NCI-H1092 treated with DMSO at 0.1 percent for 48 hours (cell line): ENCODE measurements at places on chromosomes 7 and 10.

GRCh38 chr10:79046741-79047583 lies 21.8 kb upstream of the ZMIZ1 start:
- DNase-seq: no peak

DNA sequence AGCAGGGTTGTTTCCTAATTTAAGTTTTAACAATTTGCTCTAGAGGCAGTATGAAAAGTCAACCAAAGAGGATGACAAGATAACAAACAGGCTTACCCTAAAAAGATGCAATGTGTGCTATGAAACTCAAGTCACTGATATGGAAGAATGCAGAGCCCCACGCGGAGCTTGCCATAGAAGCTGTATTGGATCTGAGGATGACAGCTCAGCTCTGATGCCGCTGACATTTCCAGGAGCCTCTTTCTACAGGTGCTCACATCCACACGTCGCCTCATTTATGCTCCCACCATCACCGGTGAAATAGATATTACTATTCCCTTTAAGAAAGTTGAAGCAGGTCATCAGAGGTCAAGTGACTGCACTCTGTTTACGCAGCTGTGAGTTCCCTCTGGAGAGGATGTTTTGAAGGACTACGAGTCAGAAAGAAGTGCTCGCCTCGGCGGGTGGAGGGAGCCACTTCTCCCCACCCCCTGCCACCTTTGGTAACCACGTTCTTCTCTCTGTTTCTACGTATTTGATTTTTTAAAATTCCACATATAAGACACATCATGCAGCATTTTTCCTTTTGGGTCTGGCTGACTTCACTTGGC lies 275.4 kb downstream of the GLRX3 start:
- DNase-seq: peak; percentile 58

DNA sequence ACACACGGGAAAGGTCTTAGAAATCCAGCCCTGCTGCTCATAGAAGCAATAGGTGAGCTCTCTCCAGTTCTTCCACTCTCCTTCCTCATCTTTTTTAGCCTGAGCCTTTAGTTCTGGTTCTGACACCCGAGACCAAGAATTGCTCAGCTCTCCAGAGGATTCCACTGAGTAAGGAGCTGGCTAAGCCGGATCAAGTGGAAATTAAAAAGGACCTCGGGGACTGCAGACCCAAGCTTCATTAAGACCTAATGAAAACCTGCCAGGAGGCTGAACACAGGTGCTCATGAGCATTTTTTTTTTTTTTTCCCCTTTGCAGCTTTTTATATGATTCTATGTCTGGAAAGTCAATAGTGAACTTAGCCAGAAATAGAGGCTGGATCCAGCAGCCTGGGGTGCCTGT lies 1176.0 kb upstream of the AUTS2 start:
- no peak for DNase-seq

DNA sequence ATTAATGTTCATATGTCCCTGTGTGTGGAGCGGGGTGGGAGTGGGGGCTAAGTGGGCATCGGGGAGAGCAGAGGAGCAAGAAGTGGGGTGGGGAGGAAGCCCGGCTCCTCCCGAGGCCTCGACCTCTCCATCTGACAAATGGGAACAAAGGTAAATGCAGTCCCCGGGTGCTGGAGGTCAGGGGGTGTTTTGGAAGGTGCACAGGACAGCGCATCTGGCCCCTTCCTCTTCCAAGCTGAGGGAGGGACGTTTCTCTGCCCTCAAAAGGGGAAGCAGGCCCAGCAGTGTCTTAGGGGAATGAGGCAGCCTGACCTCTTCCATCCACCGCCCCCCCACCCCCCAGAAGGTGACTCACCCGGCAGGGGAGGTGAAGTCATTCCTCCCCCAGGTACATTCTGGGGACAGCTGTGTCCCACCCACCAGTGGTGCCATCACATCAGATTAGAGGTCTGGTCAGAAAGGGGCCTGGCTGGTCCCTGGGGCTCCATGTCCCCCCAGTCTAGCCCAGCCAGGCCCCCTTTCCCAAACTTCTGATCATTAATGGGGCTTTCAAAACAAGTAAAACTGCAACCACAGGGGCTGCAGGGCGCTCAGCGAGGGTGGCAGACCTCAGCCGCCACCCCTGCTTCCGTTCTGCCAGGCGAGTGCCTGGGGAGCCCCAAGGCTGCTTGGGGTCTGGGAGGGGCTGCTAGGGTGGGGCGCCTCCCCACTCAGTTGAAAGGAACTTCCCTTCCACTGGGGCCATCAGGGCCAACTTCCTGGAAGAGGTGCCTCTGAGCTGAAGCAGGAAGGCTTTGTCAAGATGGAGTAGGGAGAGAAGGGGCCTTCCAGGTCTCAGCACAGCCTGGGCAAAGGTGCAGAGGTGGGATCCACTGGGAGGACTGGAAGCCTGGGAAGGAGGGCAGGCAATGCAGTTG lies 10.8 kb downstream of the LFNG start:
- DNase-seq: no peak

DNA sequence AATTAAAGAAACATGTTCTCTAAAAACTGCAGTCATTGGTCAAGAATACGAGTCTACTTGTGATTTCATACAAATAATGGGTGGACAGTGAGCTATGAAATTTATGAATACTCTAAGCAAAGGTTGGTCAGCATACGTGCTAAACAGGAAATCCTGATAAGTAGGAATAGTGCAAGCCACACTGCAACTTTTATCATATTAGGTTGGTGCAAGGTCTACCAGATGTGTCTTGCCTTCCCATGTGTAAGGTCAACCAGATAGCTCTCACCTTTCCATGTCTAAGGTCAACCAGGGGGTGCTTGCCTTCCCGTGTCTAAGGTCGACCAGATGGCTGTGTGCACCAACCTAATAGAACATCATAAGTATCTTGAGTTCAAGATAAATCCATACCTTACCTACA lies 2.0 kb upstream of the ITGB1 start:
- DNase-seq: no peak

- DNase-seq: no peak
Measured at GRCh38 chr7:65354263-65354662, 19.4 kb upstream of the ZNF92 start.

DNA sequence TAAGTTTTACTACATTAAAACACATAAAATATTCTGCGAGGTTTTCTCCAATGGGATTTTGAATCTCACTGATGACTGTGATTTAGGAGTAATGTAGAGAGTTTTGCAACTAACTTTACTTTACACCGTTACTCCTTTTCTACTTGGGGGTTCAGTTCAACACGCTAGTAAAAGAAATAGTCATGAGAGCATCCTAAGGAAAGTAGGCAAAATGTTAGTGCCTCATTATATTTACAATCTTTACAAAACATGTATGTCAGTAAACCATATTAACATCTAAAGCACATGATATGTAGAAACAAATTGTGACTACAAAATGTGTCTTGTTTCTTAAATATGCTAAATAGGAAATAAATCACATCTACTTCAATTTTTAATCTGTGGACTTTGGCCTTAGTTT lies 6.0 kb downstream of the MEOX2 start:
- peak; percentile 56 for DNase-seq

- no peak for DNase-seq
Measured at GRCh38 chr7:2611401-2611800, 20.4 kb upstream of the TTYH3 start.

DNA sequence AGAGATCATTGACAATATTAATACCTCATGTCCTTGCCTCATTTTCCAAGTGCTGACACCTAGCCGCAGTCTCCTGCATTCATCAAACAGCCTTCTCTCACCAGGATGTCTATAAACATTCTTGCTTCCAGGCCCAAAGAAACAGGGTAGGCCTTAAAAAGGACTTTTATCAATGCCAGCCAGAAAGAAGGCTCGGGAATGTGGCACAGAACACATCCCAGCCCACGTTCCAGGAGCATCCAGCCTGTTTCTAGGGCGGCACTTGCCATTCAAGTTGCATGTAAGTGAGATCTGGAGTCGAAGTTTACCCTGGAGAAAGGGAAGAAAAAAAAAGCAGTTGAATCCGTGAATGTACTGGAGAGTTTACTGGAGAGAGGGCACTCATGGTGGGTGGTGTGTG lies 1083.1 kb downstream of the KCNMA1 start:
- no peak for DNase-seq

DNA sequence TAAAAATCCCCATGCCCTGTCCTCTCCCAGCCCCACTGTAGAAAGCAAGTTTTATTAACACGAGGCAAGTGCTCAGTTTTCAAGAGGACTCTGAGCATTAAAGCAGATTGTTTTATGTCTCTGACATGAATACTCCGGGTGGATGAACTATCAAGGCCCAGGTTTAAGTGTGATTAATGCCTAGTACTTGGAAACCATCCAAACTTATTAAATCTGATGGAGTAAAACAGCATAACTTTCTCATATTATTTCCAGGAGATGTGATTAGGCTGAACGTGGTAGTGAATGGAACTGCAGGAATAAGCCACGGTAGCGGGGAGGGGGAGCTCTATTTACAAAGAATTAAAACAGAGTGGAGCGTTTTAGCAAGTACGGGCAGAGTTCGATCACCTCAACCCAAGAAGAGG lies 144.2 kb upstream of the RNF32 start:
- peak; percentile 33 for DNase-seq

- no peak for DNase-seq
Measured at GRCh38 chr10:21402606-21403083, 122.8 kb downstream of the SKIDA1 start.

GRCh38 chr10:123651421-123652047 lies 14.6 kb upstream of the GPR26 start:
- no peak for DNase-seq

GRCh38 chr7:90412458-90413184 lies 9.4 kb downstream of the CLDN12 start:
- DNase-seq: no peak

DNA sequence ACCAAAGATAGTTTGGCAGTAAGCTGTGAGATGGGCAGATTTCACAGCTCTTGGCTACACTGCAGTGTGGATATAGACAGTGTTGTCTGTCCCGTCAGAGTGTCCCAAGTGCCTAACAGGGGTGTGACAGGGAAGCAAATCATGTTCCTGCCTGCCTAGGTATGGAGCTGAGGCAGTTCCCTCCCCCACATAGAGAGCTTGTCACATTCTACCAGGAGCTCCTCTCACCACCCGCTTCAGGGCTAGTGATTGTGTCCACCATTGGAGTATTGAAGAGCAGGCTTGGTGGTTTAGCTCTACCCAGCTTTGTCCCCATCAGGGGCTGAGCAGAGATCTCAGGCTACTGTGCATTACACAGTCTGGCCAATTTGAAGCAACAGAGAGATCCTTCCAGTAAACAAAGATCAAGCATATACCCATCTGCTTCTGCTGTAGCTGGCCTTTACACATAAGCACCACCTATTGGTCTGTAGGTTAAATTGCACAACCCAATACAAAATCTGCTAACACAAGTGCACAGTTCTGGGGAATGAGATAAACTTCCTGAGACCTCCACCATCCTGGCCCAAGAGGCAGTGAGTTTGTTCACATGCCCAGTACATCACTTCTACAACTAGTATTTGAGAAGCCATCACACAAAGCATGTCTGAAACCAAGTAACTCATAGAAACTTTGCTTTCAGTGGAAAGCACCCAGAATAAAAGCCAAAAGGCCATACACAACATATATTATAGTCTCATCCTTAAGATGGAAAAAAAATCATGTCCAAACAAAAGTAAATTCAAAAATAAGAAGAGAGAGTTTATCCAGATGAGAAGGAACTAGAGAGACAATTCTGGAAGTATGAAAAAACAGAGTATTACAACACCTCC lies 67.3 kb downstream of the GLCCI1 start:
- peak; percentile 29 for DNase-seq

DNA sequence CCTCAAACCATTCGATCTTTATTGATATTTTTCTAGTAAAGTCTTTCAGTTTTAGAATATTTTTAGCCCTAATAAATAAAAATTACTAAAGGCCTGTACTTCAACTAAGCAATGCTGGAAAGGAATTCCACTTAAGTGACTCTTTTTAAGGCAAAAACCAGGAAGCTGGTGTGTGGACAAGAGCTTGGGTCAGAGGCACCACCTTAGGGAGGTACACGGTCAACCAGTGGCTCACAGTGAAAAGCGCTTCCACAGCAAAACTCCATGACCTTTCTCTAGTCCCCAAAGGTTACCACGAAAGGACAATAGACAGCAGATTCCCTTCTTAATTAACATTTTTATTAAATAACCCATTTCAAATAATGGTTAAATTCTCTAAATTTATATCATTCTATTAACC lies 31.2 kb downstream of the ARL3 start:
- DNase-seq: no peak

- no peak for DNase-seq
Measured at GRCh38 chr10:112963835-112964234, 13.8 kb downstream of the TCF7L2 start.

- no peak for DNase-seq
Measured at GRCh38 chr7:158445421-158446175, 142.0 kb downstream of the PTPRN2 start.

- DNase-seq: no peak
Measured at GRCh38 chr7:50607524-50608125, 42.4 kb upstream of the DDC start.

- DNase-seq: peak; percentile 78
Measured at GRCh38 chr7:68787566-68787965, 810.7 kb upstream of the AUTS2 start.
